ENCODE measurements at places on chromosomes 6 and 20. TPM values are rescaled to one million over a fixed set of nuclear protein-coding genes. Genes with fewer than 3 reads are reported as not detected.

Gene STAU1
- 32.4 TPM for total RNA-seq

Gene SIRPA
- total RNA-seq = 9.9 TPM

Gene GINS1
- 29.3 TPM for total RNA-seq

Gene PSMF1
- 17.2 TPM for total RNA-seq

Gene TUBB1
- total RNA-seq = not detected

Gene ADGRB3
- not detected for total RNA-seq

Gene WFDC5
- total RNA-seq = not detected

Gene C6orf15
- not detected for total RNA-seq

Gene PRND
- not detected for total RNA-seq

Gene GABRR2
- total RNA-seq = 0.56 TPM

Gene ZFP64
- total RNA-seq = 18.3 TPM

Gene HRH3
- not detected for total RNA-seq

Gene FAM50B
- total RNA-seq = 10.4 TPM

Gene SLC24A3
- 0.77 TPM for total RNA-seq

Gene OGFRL1
- 28.5 TPM for total RNA-seq

Gene COX4I2
- total RNA-seq = not detected

Gene TLDC2
- not detected for total RNA-seq

Gene HLA-F
- total RNA-seq = 3.8 TPM

Gene TBCC
- 29.9 TPM for total RNA-seq

Gene AVP
- not detected for total RNA-seq

Gene PTCHD4
- 7.0 TPM for total RNA-seq

Gene TMEM244
- total RNA-seq = not detected

Gene BANF2
- not detected for total RNA-seq

Gene EPPIN
- not detected for total RNA-seq

Gene NRN1
- total RNA-seq = under 0.01 TPM

Gene HSPA12B
- 0.28 TPM for total RNA-seq

Gene PKIB
- 1.2 TPM for total RNA-seq

Gene RAB44
- under 0.01 TPM for total RNA-seq

Gene OR2J3
- total RNA-seq = not detected

Gene FAM83C
- under 0.01 TPM for total RNA-seq

Gene C6orf52
- total RNA-seq = 0.56 TPM

Gene C6orf58
- 0.19 TPM for total RNA-seq

Gene EYS
- under 0.01 TPM for total RNA-seq

Gene PEX7
- total RNA-seq = 12.7 TPM

Gene CST4
- 0.77 TPM for total RNA-seq

Gene TDRD6
- total RNA-seq = under 0.01 TPM

Gene NDRG3
- total RNA-seq = 16.5 TPM

Gene PRR18
- total RNA-seq = not detected

Gene PI3
- total RNA-seq = not detected

Gene GSTA2
- not detected for total RNA-seq

Gene RTF2
- total RNA-seq = 85.7 TPM

Gene OARD1
- total RNA-seq = 13.0 TPM

Gene NECAB3
- 15.0 TPM for total RNA-seq

Gene SLC22A1
- 0.38 TPM for total RNA-seq
